Natural killer cell treated with Interleukin-12 subunit alpha and Interleukin-12 subunit beta and Interleukin-15 and Interleukin-18, amount 100 ng/mL, for 72 hours (primary cell): ENCODE measurements at places on chromosomes 2 and 18.
A peak's percentile ranks its signal among the peaks of the same experiment; 100 is the strongest.

- peak overlapping the region; percentile 94 for H3K4me3 ChIP-seq
- peak; percentile 95 for DNase-seq
- H3K4me1 ChIP-seq = peaks cover 40% of the 10 kb centered on the region
- peak overlapping the region; percentile 93 for H3K27ac ChIP-seq
Observed at GRCh38 chr18:51196118-51196810, 1.2 kb downstream of the MEX3C start.

- peaks cover 2% of the 10 kb centered on the region for H3K27me3 ChIP-seq
- H3K4me3 ChIP-seq = no peak overlapping the region
- no peaks in the 10 kb centered on the region for H3K4me1 ChIP-seq
- DNase-seq = no peak
- H3K36me3 ChIP-seq = no peaks in the 10 kb centered on the region
Observed at GRCh38 chr2:229343661-229344060, 72.6 kb upstream of the PID1 start.

GRCh38 chr18:45637546-45638327, 22.5 kb downstream of the SLC14A2 start:
- no peaks in the 10 kb centered on the region for H3K36me3 ChIP-seq
- H3K4me1 ChIP-seq = no peaks in the 10 kb centered on the region

DNA sequence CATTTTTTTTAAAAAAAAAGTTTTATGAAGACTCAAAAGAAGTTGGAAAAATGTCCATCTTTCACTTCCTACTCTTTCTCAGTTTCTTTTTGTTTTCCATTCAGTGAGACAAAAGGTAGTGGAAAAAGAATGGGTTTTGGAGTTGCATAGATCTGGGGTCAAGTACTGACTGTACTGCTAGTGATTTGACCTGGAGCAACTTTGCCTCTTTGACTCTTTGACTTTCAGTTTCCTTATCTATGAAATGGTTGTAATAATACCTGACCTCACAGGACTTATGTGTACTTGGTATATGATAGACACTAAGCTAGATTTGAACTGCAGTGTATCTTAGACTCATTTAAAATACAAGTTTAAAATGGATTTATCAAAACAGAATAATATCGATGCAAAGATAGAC, 3.5 kb upstream of the KCNE4 start:
- H3K4me1 ChIP-seq = no peaks in the 10 kb centered on the region
- DNase-seq = no peak
- H3K27me3 ChIP-seq = peaks cover 10% of the 10 kb centered on the region
- H3K36me3 ChIP-seq = no peaks in the 10 kb centered on the region
- no peak overlapping the region for H3K4me3 ChIP-seq
- no peak overlapping the region for H3K27ac ChIP-seq

- no peak overlapping the region for H3K4me3 ChIP-seq
- H3K27ac ChIP-seq = no peak overlapping the region
- DNase-seq = no peak
- H3K4me1 ChIP-seq = no peaks in the 10 kb centered on the region
- peaks cover 36% of the 10 kb centered on the region for H3K27me3 ChIP-seq
Observed at GRCh38 chr2:118047380-118047826, 33.5 kb upstream of the CCDC93 start.

DNA sequence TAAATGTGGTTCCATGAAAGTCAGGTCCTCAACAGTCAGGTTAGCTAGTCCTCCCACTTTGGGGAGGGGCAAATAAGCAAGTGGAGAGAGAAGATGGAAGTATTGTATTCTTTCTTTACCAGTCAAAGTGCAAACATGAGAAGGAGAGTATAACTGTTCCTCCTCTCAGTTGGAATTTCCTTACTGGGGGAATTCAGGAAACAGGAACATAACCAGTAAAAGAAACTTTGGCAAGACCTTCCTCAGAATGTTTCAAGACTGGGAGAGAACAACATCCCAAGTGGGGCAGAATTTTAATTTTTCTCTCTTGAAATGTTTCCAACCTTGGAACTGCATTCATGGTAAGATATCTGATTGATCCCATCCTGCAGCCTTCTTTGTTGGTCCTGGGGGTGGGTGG, 552.4 kb upstream of the TNP1 start:
- no peaks in the 10 kb centered on the region for H3K4me1 ChIP-seq
- DNase-seq = no peak
- H3K27ac ChIP-seq = no peak overlapping the region
- H3K4me3 ChIP-seq = no peak overlapping the region

DNA sequence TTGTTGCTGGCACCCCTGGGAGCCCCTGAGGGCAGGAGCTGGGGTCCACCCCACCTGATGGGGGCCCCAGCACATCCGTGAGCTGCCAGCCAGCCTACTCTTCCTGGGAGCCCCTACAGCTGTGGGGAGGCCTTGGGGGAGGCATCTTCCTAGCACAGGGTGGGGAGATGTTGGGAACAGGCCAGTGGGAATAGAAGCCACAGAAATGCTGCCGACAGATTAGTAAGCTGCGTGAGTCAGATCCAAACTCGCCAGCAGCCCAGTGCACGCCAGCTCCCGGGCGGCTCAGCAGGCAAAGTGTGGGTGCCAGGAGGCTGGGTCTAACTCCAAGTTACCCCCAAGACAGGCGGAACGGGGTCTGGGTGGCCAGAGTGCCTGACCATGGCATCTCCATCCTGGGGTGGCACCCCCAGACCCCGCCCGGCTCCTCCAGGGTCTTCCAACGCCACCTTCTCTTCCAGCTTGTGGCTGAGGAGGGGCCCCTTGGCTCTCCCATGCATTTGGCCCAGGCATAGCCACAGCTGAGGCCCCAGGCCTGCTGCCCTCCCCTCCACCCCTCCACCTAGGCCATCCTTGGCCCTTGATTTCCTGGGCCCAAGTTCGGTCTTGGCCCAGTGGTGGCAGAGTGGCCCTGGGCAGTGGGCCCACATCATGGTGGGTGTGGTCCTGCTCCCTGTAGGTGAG, 15.3 kb downstream of the CROCC2 start:
- H3K27ac ChIP-seq = no peak overlapping the region
- DNase-seq = peak; percentile 48
- H3K27me3 ChIP-seq = no peaks in the 10 kb centered on the region

DNA sequence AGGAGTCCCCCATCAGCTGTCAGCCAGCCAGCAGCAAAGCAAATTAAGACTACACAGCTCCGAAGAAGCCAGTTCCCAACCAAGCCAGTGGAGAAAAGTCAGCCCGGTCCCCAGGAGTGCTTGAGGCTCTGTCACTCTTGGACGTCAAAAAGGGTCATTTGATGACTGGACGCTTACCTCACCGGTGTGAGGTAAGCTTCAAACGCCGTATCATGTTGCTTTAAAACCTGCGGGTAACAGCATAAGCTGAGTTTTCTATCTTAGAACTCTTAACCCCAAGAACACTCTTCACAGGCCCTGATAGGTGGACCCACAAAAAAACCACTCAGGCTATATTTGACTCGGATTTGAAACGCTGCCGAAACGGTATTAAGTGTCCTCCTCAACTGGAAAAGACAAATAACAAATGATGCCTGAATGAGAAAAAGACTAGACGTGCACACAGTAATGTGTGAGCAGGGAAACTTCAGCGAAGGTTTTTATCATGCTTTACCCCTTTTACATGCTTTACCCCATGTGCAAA, 682 bp upstream of the LNPK start:
- peaks cover 7% of the 10 kb centered on the region for H3K27me3 ChIP-seq
- peak overlapping the region; percentile 84 for H3K27ac ChIP-seq
- DNase-seq = no peak

- peaks cover 5% of the 10 kb centered on the region for H3K4me1 ChIP-seq
- peaks cover 44% of the 10 kb centered on the region for H3K27me3 ChIP-seq
- H3K36me3 ChIP-seq = no peaks in the 10 kb centered on the region
- no peak overlapping the region for H3K27ac ChIP-seq
- peak; percentile 18 for DNase-seq
- no peak overlapping the region for H3K4me3 ChIP-seq
Observed at GRCh38 chr2:26559556-26559955, 81.6 kb downstream of the CIB4 start.

DNA sequence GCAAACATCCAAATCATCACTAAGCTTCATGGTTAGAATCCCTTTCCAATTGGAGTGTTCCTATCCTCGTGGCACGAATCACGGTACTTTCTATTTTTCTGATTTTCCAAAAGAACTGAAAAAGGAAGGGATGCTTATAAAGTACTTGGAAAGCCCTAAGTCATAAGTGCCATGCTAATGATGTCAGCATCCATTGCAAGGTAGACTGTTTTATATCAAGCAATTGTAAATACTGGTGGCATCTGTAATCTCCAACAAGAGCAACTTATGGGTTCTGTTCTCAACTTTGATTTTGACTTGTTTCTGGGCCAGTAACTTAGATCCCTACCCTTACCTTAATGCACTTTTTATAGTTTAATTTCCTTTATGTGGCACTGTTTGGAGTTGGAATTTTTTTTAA, 619.5 kb downstream of the BCL11A start:
- H3K36me3 ChIP-seq = no peaks in the 10 kb centered on the region
- no peaks in the 10 kb centered on the region for H3K4me1 ChIP-seq
- H3K27ac ChIP-seq = no peak overlapping the region
- no peak for DNase-seq
- no peak overlapping the region for H3K4me3 ChIP-seq

GRCh38 chr2:219969508-219969907, 342.1 kb downstream of the SLC4A3 start:
- no peaks in the 10 kb centered on the region for H3K4me1 ChIP-seq
- H3K27ac ChIP-seq = no peak overlapping the region
- no peaks in the 10 kb centered on the region for H3K36me3 ChIP-seq
- no peak for DNase-seq
- no peaks in the 10 kb centered on the region for H3K27me3 ChIP-seq

DNA sequence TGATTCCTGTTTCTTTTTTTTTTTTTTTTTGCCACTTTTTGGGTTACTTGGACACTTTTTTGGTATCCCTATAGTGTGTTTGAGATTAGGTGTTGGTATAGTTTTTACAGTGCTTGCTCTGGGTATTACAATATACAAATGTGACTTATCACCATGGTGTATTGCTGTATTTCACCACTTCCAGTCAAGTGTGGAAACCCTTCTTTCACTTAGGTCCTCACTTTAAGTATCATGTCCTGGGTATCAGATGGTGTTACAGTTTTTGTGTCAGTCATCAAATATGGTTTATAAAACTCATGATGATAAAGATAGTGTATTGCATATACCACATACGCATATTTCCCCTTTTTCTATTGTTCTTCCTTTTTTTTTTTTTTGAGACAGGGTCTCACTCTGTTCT, 1.8 kb downstream of the ATP9B start:
- no peak for DNase-seq
- peaks cover 44% of the 10 kb centered on the region for H3K4me1 ChIP-seq
- peak overlapping the region; percentile 91 for H3K4me3 ChIP-seq

DNA sequence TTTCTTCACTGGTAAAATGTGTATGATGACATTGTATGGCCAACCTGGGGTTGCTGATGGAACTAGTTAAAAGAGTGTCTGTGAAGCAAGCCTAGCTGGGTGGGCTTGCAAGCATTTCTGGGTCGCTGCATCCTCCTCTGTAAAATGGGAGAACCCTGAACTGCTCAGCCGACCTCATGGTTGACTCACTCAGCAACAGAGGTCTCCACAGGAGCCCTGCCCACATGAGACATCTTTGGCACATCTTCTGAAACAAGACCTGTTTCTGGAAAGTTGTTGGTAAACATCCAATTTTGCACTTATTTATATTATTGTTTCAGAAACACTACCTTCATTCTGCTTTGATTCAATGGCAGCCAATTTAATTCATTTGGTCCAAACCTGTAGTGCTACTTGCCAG, 52.6 kb downstream of the BCL11A start:
- H3K27me3 ChIP-seq = peaks cover 11% of the 10 kb centered on the region
- no peaks in the 10 kb centered on the region for H3K4me1 ChIP-seq
- no peak overlapping the region for H3K27ac ChIP-seq
- H3K36me3 ChIP-seq = no peaks in the 10 kb centered on the region
- DNase-seq = no peak

DNA sequence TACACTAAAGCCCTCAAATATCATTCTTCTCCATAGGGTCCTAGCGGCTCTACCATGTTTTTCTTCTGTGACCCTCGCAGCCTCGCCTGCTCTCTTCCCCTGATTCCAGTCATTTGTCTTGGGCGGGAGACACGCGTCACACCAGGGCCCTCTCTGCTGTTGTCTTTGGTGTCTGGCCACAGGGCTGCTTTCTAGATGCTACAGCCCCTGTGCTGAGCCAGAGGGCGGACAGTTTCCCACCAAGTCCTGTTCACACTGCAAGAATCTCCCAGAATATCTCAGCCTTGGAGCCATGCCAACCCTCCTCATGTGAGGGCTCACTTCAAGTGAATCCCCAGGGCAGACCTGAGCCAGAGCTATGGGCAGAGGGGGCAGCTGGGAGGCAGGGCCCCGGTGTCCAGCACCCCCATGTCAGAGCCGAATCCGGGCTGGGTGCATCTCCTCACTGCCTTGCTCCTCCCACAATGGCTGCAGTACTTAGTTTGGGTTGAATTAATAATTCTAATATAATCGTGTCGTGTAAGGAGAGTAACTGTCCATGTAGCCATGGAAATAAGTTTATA, 42.1 kb downstream of the DIPK1C start:
- H3K4me1 ChIP-seq = no peaks in the 10 kb centered on the region
- no peak overlapping the region for H3K27ac ChIP-seq
- no peaks in the 10 kb centered on the region for H3K36me3 ChIP-seq
- H3K4me3 ChIP-seq = no peak overlapping the region
- H3K27me3 ChIP-seq = peaks cover 18% of the 10 kb centered on the region

DNA sequence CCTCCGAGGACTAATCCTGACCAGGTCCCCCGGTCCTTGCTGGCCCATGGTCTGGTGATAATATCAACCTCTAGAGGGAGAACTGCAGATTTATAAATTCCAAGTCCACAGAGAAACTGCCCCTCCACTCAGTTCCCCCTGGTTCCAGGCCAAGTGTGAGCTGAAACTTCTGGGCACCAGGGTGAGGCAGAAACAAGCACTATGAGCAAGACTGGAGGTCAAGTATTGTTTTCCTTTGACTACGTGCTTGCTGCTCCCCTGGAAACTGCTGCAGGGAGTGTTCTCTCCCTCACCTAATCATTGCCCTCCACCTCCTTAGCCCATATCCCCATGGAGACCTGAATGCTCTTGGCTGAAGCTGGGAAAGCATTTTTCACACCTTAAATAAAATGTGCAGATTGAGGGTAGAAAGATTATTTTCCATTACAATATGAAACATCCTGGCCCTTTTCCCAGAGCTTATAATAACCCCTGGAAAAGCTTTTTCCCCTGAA, 135.2 kb downstream of the RDH14 start:
- H3K4me3 ChIP-seq = no peak overlapping the region
- no peak for DNase-seq
- H3K27ac ChIP-seq = no peak overlapping the region
- no peaks in the 10 kb centered on the region for H3K36me3 ChIP-seq
- peaks cover 9% of the 10 kb centered on the region for H3K27me3 ChIP-seq

- DNase-seq = no peak
- no peak overlapping the region for H3K4me3 ChIP-seq
- H3K27me3 ChIP-seq = no peaks in the 10 kb centered on the region
- H3K27ac ChIP-seq = peak overlapping the region; percentile 72
- peaks cover 54% of the 10 kb centered on the region for H3K4me1 ChIP-seq
Observed at GRCh38 chr2:191103774-191104173, 47.0 kb downstream of the STAT4 start.

DNA sequence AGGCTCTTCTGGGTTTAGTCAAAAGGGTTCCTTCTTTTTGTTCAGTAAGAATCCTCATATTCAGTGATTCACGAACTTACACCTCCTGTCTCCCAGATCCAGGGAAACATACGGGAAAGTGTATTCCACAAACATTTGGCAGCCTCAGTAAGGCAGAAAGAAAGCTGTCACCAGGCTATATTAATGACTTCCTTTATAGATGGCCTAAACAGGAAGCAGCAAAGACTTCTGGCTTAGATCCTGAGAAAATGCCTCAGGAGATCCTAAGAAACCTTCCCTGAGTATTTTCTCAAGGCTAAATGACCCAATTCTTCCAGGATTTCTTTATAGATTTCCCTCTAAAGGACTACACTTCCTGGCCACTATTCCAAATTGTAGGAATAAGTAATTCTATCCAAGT, 1995.5 kb upstream of the CELF4 start:
- no peaks in the 10 kb centered on the region for H3K36me3 ChIP-seq
- H3K27ac ChIP-seq = no peak overlapping the region
- H3K27me3 ChIP-seq = no peaks in the 10 kb centered on the region
- DNase-seq = no peak
- H3K4me3 ChIP-seq = no peak overlapping the region
